Left lobe of liver (tissue), 2 donors: ENCODE measurements at places on chromosomes 2 and 18. TPM values are rescaled to one million over a fixed set of nuclear protein-coding genes. Genes with fewer than 3 reads are reported as not detected.

GRCh38 chr2:54522624-54523281 is 66.6 kb downstream of the SPTBN1 start:
- DNase-seq: peak; percentile 68

DNA sequence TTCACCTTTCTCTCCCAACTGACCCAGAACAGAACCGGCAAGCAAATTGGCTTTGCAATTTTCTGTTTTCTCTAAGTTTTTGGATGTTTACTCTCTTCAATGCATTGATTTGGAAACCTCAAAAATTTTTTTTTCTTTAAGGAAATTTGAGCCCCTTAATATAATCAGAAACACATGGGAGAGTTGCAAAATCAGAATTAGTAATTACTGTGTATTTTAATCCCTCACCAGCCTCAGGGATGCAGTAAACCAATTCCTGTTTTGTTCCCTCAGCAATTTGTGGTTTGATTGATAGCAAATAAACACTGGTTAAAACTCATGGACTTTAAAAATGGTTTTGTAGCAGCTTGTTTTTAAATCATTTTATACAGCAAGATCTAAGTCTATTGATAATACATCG is 281.5 kb downstream of the NEDD4L start:
- DNase-seq: no peak

DNA sequence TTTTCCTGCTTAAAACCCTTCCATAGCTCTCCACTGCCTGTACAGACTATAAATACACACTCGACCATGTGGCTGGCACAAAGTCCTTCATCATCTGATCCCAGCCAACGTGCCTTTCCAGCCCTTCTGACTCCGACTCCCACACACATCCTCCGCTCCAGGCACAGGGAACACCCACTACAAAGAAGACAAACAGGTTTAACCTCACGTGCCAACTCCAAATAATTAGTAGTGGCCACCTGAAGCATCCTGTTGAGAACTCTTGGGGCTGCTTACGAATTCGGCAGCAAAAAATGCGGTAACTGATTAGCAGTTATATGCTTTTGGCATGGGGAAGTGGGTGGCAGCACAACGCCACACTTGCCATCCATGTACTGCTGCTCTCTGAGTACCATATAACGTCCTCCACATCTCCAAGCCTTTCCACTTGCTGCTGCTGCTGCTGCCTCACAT is 12.1 kb downstream of the SPIRE1 start:
- peak; percentile 65 for DNase-seq

- no peak for DNase-seq
Measured at GRCh38 chr18:9814431-9814830, 71.3 kb upstream of the TXNDC2 start.

The MRPL53 gene
- total RNA-seq: 48.9 TPM
